ENCODE measurements at places on chromosomes 2 and 18.

GRCh38 chr2:149042881-149043280, 4.4 kb downstream of the LYPD6B start:
- DNase-seq: no peak

DNA sequence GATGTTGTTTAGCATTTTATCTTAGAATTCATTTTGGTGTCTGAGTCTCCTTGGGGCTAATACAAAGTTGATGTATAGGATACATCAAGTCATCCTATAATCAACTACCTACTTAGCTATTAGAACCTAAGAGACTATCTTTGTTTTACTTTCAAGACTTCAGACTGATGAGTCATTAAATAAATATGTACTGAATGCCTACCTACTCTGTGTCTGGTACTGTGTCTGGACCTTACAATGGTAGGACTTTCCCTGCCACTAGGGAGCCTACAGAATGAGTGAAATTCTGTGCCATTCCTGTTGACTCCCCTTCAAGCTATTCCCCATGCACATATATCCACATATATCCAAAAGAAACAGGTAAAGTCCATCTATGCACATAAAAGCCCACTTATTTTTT, 114.5 kb downstream of the ERBB4 start:
- no peak for DNase-seq

DNA sequence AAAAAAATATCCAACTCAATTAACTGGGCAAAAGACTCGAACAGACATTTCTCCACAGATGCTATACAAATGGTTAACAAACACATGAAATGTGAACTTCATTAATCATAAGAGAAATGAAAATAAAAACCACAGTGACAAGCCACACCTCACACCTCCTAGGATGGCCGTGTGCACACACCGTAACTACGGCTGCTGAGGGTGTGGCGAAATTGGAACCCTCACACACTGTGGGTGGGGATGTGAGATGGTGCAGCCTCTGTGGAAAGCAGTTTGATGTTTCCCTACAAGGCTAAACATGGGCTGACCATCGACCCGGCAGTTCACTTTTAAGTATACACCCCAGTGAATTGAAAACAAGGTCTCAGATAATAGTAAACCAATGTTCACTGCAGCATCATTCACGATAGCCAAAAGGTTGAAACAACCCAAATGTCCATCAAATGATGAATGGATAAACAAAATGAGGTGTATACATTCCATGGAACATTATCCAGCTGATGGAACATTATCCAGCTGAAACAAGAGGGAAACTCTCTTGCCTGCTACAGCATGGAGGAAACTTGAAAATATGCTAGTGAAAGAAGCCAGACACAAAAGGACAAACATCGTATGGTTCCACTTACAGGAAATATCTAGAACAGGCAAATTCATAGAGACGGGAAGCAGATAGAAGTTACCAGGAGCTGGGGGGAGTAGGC, 32.2 kb downstream of the ZAP70 start:
- no peak for DNase-seq

DNA sequence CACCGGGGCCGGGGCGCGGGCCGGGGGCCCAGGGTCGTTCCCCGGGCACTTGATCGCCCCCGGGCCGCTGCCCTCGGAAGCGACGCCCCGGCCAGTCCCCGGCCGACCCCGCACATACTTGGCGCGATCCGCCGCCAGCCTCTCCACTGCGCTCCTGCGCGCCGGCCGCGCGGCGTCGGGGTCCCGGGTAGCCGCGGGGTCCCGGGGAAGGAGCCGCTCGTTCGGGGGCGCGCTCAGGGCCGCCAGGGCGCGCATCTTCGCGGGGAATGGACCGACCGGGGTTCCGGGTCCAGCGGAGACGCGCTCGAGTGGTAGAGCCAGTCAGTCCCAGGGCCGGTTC, 204 bp downstream of the FAM110C start:
- no peak for DNase-seq

GRCh38 chr2:42284019-42284418, 77.0 kb downstream of the COX7A2L start:
- DNase-seq: no peak
